ENCODE measurements at places on chromosomes 12 and 14.
A peak's percentile ranks its signal among the peaks of the same experiment; 100 is the strongest.

GRCh38 chr14:104856157-104856868, 8.8 kb upstream of the CEP170B start:
- no peak for DNase-seq

DNA sequence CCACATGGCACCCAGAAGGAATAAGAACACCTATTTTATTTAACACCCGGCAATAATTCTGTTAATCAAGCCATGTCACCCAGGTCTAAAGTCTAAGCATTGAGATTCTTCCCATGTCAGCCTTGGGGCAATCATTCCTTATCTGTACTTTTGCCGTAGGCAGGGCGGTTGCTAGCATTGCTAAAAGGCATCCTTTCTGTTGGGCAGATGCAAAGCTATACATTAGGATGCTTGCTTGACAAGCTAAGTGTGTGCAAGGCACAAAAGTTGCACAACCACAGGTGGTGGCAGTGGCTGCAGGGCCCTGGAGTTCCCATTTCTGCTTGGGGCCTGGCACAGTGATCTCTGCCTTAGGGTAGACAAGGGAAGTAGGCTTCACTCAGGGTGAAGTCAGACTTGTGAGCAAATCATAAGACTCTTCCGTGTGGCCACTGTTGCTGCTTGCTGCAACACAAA, 12.5 kb upstream of the GALNT6 start:
- no peak for DNase-seq

GRCh38 chr12:114998750-114999128, 314.8 kb upstream of the TBX3 start:
- no peak for DNase-seq

DNA sequence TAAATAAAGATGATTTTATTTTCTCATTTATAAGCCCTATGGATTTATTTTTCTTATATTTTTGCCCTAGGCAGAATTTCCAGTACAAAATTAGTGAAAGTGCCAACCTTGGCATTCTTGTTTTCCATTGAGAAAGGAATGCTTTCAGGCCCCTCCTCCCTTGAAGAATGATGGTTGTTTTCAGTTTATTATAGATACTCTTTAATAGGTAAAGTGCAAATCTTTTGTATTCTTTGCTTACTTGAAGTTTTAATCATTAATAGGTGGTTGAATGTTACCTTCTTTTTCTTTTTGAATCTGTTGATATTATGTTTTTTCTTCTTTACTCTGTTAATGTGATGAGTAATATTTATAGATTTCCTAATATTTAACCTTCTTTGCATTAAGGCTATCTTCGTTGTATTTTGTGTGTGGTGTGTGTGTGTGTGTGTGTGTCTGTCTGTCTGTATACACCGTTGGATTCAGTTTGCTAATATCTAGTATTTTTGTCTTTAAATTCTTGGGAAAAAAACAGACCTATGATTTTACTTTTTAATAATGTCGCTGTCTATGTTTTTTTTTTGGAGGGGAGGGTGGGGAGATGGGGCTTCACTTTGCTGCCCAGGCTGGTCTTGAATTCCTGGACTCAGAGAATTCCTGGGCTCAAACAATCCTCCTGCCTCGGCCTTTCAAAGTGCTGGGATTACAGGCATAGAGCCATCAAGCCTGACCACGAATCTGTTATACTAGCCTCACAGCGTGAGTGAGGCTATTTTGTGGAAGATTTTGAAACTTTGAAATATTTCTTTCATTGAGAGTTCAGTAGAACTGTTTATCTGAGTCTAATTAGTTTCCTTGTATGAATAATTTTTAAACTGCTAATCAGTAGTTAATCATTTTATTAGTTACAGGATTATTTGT, 13.5 kb downstream of the SRGAP1 start:
- DNase-seq, result no peak

DNA sequence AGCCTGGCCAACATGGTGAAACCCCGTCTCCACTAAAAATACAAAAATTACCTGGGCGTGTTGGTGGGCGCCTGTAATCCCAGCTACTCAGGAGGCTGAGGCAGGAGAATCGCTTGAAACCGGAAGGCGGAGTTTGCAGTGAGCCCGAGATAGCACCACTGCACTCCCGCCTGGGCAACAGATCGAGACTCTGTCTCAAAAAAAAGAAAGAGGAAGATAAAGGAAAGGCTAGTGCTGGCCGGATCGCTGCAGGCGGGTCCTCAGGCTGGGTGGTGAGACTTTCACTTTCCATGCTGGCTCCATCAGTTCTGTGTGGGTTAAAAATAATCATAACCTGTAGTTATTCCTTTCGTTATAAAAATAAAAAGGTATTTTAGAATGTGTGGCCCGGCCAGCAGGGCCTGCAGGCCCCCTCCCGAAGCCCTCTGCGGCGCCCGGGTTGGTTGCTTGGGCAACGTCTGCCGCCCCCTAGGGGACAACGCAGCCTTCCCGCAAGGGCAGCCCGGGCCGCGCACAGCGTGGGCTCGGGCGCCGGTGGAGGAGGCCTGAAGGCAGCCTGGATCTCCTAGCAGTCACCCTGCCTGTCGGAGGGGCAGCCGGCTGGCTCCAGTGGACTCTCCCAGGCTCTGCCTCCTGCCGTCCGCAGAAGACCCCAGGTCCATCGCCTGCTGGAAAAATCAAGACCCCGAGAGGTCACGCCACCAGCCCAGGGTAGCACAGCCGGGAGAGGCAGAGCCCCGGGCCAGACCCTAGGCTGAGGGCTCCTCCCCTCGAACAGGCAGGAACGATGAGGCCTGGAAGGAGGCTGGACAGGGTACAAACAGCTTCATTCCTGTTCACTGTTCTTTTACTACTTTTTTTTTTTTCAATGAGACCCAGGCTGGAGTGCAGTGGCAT, 5.0 kb upstream of the SLC25A47 start:
- DNase-seq, result peak; percentile 53

- DNase-seq, result no peak
These were observed 16.0 kb upstream of the OR6S1 start for GRCh38 chr14:20657216-20658211.

DNA sequence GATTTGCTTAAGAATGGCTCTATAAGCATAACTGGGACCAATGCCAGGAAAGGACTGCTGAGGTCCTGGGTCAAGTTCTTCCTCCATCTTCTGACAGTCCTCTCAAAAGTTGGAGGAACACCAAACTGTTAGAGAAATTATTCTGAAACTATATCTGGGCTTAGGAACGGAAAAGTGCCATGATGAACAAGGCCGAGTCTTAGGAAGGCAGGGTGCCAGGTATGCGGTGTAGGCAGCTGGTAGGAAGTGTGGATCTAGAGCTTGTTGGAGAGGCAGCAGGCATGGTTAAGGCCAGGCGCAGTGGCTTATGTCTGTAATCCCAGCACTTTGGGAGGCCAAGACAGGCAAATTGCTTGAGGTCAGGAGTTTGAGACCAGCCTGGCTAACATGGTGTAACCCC, 7.7 kb downstream of the GNPTAB start:
- no peak for DNase-seq

DNA sequence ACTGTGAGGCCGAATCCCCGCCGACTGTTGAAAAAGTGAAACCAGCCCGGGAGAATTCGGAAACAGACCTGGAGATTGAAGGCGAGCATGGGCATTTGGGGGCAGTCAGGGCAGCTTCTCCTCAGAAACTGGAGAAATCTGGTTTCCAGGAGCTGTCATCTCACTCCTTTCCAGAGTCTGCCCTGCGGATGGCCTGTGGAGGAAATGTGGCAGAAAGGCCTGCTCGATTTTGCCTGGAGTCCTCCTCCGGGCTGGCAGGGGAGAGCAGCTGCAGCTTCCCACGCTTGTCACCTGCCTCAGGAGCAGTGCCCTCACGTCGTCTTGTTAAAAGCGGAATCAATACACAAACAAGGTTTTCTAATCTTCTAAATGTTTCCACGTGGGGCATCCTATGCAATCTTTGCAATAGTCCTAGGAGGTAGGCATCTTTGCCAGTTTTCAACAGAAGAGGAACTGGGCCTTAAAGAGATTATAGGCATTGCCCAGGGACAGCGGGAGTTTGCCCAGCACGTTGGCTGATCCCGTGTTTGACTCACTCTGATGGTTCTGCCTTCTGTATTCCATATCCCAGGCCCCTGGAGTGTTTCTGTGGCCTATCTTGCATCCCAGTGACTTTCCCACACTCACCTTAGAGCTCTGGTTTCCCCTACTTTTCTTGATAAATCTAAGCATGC, 2.3 kb downstream of the LRRC74A start:
- DNase-seq, result no peak

DNA sequence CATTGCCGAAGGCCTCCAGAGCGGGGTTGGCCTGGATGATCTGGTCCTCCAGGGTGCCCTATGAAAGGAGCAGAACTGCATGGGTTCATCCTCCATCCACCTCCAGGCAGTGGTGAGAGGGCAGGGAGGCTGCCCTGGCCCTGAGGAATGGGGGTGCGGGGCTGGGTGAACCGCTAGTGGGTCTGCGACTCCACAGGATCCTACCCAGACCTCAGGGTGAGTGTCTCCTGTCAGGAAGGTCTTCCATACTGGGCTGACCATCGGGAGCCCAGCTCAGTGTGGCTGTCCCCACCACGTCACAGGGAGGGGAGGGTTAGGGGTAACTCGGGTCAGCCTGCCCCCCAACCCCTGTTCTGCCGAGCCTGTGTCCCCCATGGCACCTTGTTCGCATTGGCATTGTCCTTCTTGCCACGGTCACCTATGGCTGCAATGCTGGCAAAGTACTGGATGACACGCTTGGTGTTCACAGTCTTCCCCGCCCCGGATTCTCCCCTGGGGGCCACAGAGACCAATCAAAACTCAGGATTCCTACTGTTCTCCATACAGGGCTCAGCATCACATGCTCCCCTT, 3.7 kb downstream of the MYH6 start:
- DNase-seq, result no peak

GRCh38 chr12:126385785-126386184, 1320.5 kb downstream of the AACS start:
- no peak for DNase-seq

GRCh38 chr12:79174626-79175025, 310.1 kb downstream of the SYT1 start:
- no peak for DNase-seq

Measured in stimulated activated CD4-positive, alpha-beta T cell treated with anti-CD3 and anti-CD28 coated beads, Interleukin-15, amount 100 ng/mL, for 1 hour (primary cell).